Memory B cell (primary cell): ENCODE measurements at places on chromosomes 3 and 15.

GRCh38 chr15:64717735-64718495, 57.5 kb downstream of the RBPMS2 start:
- no peaks in the 10 kb centered on the region for H3K4me1 ChIP-seq
- H3K4me3 ChIP-seq, result no peak overlapping the region

DNA sequence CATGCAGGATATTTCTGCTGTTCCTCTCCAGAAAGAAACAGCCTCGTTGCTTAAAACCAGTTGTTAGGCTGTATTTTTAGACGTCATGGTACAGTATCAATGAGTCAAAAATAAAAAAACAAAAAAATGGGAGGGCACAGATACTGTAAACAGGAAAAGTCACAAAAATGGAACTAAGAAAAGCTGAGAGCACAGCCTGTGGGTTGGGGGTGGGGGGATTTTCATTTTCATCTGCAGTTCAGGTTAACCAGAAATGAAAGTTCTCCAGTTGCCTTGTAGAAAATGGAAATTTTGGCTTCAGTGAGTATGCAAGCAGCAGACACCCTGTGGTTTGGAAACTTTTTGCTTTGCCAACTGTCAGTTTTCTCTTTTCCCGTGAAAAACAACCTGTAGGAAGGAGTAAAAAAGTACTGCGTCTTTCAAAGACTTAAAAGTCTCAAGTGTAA, 59.0 kb downstream of the FRMD4B start:
- DNase-seq, result no peak
- no peaks in the 10 kb centered on the region for H3K36me3 ChIP-seq
- H3K27me3 ChIP-seq, result no peaks in the 10 kb centered on the region
- peak overlapping the region; percentile 29 for H3K27ac ChIP-seq
- peaks cover 16% of the 10 kb centered on the region for H3K4me1 ChIP-seq
- peak overlapping the region; percentile 58 for H3K4me3 ChIP-seq

- H3K4me1 ChIP-seq, result no peaks in the 10 kb centered on the region
- H3K27ac ChIP-seq, result no peak overlapping the region
- H3K36me3 ChIP-seq, result no peaks in the 10 kb centered on the region
- no peak overlapping the region for H3K4me3 ChIP-seq
- H3K27me3 ChIP-seq, result peaks cover 26% of the 10 kb centered on the region
Measured at GRCh38 chr15:80411788-80412288, 7.7 kb downstream of the ARNT2 start.

DNA sequence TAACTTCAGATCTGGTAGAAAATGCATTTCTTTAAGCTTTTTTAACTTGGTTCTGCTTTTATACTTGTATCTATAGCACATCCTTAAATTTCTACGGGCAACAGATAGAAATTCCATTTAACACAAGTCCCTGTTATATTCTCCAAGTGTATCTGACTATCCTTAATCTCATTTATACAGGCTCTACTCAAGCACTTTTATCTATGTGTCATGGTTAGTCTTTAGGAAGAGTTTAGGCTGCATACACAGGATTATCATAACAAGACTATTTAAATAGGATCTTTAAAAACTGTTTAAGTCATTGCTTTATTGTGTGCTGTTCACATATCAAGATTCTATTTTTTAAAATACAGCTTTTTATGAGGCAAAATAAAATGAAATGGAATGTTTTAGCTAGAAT, 52.7 kb downstream of the SETD5 start:
- H3K27me3 ChIP-seq, result no peaks in the 10 kb centered on the region
- H3K36me3 ChIP-seq, result peaks cover 25% of the 10 kb centered on the region
- DNase-seq, result no peak

GRCh38 chr15:47027322-47027946, 689.9 kb upstream of the SEMA6D start:
- H3K36me3 ChIP-seq, result no peaks in the 10 kb centered on the region
- H3K27me3 ChIP-seq, result no peaks in the 10 kb centered on the region
- no peak overlapping the region for H3K4me3 ChIP-seq
- no peak overlapping the region for H3K27ac ChIP-seq
- DNase-seq, result no peak
- no peaks in the 10 kb centered on the region for H3K4me1 ChIP-seq

DNA sequence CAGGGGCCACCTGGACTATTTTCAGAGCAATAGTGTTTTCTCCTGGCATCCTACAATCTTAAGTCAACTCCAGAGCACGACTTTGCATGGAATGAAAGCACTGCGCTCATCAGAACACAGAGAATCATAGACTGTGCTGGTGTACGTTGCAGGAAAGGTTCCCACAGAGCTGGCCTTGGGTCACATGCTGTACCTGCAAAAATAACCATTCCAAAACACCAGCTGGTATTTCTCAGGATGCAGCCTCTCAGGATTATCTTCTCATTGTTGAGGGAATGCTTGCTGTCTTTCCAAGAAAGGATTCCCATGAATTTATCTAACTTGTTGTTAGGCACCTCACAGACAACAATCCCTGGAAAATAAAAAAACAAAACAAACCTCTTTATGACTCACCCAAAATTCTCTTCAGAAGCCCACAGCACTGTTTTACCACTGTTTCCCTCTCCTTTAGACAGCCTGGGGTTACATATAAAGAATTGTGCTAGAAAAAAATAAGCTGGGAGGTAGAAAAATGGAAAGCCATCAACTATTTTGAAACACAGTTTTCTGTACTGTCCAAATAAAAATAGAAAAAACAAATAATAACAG, 131.7 kb downstream of the ATP8B4 start:
- no peaks in the 10 kb centered on the region for H3K4me1 ChIP-seq
- DNase-seq, result no peak
- H3K27me3 ChIP-seq, result peaks cover 5% of the 10 kb centered on the region
- no peak overlapping the region for H3K27ac ChIP-seq
- no peak overlapping the region for H3K4me3 ChIP-seq

DNA sequence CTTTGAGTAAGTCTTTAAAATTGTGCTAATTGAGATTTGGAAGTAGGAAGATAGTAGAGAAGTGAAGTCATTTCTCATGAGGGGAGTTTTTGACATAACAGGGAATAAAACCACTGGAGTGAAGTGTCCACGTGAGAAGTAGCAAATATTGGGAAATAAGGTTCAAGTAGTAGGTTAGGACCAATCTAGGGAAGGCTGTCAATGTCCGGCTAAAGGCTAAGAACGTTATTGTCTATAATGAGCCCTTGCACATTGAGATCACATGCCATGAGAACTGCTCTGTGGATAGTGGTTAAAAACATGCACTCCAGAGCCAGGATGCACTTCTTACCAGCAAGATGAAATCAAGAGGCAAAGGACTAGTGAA, 459.9 kb upstream of the TPRG1 start:
- H3K36me3 ChIP-seq, result peaks cover 9% of the 10 kb centered on the region
- H3K4me1 ChIP-seq, result peaks cover 17% of the 10 kb centered on the region
- no peak overlapping the region for H3K4me3 ChIP-seq
- peak overlapping the region; percentile 33 for H3K27ac ChIP-seq

GRCh38 chr3:130772129-130772528, 25.5 kb upstream of the PIK3R4 start:
- H3K27ac ChIP-seq, result no peak overlapping the region
- peaks cover 10% of the 10 kb centered on the region for H3K27me3 ChIP-seq
- no peaks in the 10 kb centered on the region for H3K36me3 ChIP-seq
- H3K4me3 ChIP-seq, result no peak overlapping the region
- H3K4me1 ChIP-seq, result no peaks in the 10 kb centered on the region

DNA sequence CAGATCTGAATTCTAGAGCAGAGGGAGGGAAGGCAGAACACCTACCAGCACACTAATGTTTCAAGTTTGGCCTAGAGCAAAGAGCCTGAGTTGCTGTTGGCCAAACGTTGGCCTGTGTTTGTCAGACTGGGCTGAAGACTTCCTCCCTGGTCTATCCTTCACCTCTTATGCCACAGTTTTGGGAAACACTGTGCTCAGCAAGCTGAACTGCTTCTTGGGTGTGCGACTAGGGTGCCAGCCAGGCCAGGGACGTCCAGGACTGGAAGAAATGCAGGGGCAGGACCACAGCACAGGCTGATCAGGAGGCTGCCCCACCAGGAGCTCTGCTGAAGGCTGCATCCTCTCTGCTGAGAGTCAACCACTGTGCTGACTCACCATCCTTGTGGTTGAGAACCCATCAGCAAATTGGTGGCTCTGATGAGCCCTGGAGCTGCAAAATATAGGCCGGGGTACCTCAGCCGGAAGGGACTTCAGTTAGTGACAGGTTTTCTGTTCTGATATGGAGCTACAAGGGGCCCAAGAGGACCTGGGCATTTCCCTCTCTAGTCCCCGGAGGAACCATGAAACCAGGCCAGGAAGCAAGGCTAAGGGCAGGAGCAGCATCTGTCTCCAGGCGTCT, 131.6 kb upstream of the RASGRP1 start:
- H3K27me3 ChIP-seq, result peaks cover 3% of the 10 kb centered on the region
- no peak for DNase-seq
- no peaks in the 10 kb centered on the region for H3K36me3 ChIP-seq
- no peak overlapping the region for H3K27ac ChIP-seq
- H3K4me1 ChIP-seq, result no peaks in the 10 kb centered on the region

DNA sequence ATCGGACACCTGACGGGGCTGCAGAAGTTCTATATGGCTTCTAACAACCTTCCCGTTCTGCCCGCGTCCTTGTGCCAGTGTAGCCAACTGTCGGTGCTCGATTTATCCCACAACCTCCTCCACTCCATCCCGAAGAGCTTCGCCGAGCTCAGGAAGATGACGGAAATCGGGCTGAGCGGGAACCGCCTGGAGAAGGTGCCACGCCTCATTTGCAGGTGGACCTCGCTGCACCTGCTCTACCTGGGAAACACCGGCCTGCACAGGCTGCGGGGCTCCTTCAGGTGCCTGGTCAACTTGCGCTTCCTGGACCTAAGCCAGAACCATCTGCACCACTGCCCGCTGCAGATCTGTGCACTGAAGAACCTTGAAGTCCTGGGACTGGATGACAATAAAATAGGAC, 9.8 kb upstream of the LRRC34 start:
- no peak overlapping the region for H3K4me3 ChIP-seq
- H3K4me1 ChIP-seq, result no peaks in the 10 kb centered on the region
- H3K27me3 ChIP-seq, result no peaks in the 10 kb centered on the region

GRCh38 chr15:40245666-40246450, 7.0 kb downstream of the PAK6 start:
- no peak overlapping the region for H3K4me3 ChIP-seq
- peaks cover under 1% of the 10 kb centered on the region for H3K27me3 ChIP-seq
- DNase-seq, result no peak
- H3K27ac ChIP-seq, result no peak overlapping the region
- no peaks in the 10 kb centered on the region for H3K4me1 ChIP-seq
- no peaks in the 10 kb centered on the region for H3K36me3 ChIP-seq

- no peak overlapping the region for H3K27ac ChIP-seq
- no peaks in the 10 kb centered on the region for H3K27me3 ChIP-seq
- no peaks in the 10 kb centered on the region for H3K4me1 ChIP-seq
- H3K36me3 ChIP-seq, result no peaks in the 10 kb centered on the region
- no peak overlapping the region for H3K4me3 ChIP-seq
Measured at GRCh38 chr3:12670365-12671119, 6.6 kb upstream of the RAF1 start.

DNA sequence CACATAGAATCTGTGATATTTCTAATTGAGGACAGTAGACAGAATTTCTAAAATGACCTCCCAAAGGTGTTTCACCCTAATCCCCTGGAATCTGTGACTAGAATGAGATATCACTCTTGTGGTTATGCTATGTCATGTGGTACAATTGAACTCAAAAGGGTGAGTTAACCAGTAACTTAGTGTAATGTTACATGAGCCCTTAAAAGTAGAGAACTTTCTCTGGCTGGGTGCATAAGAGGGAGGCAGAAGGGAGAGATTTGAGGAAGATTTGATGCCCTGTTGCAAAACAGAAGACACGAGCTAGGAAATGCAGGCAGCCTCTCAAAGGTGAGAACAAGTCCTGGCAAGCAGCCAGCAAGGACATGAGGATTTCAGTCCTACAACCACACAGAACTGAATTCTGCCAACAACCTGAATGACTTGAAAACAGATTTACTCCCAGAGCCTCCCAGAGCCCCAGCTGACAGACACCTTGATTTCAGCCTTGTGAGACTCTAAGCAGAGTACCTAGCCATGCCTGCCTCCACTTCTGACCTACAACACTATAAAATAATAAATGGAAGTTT, 160.3 kb downstream of the MTHFS start:
- no peaks in the 10 kb centered on the region for H3K36me3 ChIP-seq
- DNase-seq, result no peak
- H3K4me3 ChIP-seq, result no peak overlapping the region
